NCI-H82 (cell line): ENCODE measurements at places on chromosomes 1 and 21.

- DNase-seq, result no peak
These were observed 149.3 kb upstream of the WNT4 start for GRCh38 chr1:22292011-22292788.

GRCh38 chr1:156128654-156129597 is 14.4 kb downstream of the LMNA start:
- DNase-seq, result no peak

DNA sequence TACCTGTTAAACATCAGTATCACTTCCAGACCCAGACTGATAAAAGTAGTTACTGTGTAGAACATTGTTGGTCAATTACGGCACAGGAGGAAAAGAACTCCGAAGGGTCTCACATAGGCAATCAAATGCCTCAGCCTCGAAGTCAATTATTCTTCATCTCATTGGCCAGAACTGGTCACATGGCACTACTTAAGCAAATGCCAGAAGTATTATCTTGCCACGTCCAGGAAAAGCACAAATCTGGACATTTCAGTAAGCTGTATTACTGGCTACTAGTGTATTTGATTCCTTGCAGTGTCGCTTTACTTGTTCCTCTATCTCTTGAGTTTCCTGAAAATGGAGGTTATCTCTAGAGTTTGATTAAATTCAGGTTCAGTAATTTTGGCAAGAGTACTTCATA is 24.4 kb downstream of the DIO1 start:
- DNase-seq, result peak; percentile 13

DNA sequence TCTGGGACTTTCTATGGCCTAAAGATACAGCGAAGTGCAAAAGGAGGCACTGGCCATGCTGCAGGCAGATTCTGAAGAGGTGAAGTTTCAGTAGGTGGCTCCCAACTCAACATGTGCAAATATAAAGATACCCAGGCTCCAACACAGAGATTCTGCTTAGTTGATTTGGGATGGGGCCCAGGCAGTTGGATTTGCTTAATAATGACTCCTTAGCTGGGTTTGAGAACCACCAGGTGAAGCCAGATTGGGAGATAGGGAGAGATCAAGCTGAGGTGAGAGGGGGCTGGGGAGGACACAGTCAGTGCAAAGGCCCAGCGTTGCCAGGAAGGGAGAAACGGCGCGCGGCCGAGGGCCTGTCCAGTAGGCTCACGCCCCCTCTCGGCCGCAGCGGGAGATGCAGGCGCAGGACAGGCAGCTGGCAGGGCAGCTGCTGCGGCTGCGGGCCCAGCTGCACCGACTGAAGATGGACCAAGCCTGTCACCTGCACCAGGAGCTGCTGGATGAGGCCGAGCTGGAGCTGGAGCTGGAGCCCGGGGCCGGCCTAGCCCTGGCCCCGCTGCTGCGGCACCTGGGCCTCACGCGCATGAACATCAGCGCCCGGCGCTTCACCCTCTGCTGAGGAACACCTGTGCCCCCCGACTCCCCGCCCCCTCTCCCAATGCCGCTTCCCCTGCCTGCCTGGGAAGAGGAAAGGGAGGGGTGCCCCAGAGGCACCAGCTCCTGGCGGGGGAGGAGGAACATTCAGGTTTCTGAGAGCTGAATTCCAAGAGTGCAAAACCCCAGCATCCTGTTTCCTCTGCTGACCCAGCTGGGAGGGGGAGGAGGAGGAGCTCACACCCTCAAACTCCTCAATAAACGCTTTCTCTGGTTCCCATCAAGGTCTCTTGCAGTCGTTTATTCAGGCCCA is 1.2 kb downstream of the FAM167B start:
- peak; percentile 91 for DNase-seq

DNA sequence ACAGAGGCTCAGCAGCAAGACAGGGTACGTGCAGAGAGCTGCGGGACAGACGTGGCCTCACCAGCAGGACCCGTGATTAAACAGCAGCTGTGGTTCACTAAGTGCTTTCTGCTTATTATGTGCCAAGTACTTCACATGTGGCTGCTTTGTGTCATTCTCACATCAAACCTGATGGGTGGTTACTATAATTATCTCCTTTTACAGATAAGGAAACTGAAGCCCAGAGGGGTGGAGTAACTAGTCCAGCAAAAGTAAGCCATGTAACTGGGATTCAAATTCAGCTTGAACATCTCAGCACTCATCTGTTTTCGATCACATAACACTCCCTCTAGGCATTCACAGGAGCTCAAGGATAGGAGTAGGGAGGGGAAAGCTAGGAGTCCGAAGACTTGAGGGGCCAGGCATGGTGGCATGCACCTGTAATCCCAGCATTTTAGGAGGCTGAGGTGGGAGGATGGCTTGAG is 50.8 kb upstream of the CLIC4 start:
- peak; percentile 71 for DNase-seq

- no peak for DNase-seq
These were observed 11.3 kb downstream of the WNT3A start for GRCh38 chr1:228018125-228018398.

DNA sequence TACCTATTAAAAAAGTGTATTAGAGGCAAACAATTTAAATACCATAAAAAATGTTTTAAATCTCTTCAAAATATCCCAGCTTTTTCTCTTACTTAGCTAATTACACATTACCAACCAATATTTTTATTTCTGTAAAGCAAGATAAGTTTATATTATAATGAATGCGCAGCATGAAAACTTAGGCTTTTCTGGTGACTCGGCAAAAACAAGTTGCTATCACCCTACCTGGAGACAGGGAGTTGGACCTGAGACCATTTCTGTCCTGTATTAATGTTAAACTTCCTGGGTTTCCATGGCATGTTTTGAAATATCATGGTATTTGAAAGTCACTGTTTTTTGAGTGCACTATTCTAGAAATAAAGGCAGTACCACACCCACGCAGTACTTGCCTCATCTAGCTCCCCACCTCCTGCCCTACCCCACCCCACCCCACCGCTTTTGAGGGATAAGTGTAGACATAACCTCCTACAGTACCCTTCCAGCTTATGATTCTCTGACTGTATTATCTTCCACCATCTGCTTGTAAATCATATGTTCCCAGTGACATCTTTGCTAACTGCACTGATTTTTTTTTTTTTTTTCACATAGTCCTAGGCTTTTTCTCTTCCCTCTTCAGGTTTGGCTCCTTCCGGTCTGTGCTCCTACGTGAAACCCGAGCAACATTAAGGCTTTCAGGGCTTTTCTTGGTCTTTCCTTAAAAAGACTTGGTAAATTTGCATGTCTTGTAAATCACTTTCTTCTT is 77.5 kb downstream of the PHTF1 start:
- DNase-seq, result no peak

GRCh38 chr1:110249256-110249655 is 39.1 kb downstream of the KCNC4 start:
- peak; percentile 56 for DNase-seq

DNA sequence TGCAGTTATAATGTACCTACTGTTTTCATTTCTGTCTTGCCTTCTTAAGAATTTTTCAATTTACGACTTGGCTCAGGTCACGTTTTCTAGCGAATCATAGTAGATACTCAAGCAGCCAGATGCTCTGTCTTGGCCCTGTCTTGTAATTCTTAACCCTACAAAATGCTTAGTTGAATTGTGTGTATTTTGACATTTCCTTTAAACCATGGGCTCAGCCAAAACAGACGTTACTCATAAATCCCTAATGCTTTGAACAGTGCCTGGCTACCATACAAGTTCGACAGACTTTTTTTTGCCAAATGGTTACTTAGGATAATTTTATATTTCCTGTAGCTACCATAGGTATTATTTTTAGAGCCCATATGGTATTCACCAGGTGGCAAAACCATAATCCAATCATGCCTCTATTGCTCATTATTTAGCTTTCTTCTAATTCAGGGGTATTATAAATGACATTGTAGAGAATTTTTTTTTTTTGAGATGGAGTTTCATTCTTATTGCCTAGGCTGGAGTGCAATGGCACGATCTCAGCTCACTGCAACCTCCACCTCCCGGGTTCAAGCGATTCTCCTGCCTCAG is 54.3 kb downstream of the KCNK1 start:
- DNase-seq, result peak; percentile 46

DNA sequence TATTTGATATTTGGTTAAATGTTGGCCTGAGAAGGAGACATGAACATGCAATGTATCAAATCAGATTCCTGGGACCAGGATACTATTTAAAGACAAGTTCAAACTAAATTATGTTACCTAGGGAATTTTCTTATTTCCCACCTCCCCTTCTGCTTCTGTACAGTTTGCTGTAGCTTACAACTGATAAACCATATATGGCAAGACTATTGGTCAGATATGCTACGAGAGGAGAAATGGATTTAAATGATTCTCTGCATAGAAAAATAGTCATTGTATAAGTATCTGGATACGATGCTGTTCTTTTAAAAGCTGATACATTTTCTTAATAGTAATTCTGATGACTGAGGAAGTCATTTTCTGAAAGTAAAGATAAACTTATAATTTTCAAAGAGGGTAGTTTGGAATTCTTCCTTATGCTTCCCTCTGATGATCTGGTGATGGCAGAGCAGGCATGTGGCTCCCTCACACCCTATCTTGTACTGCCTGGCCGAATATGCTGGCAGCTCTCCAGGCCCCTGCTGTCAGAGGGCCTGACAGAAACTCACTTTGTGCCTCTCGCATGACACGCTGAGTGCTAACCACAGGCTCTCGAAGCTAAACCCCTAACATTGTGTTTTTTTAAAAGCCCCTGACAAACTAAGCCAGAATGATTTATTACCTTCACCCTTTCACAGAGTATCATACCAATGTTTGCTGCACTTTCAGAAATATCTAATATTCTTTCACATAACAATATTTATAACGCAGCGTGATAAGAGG is 19.4 kb downstream of the RRP15 start:
- no peak for DNase-seq

DNA sequence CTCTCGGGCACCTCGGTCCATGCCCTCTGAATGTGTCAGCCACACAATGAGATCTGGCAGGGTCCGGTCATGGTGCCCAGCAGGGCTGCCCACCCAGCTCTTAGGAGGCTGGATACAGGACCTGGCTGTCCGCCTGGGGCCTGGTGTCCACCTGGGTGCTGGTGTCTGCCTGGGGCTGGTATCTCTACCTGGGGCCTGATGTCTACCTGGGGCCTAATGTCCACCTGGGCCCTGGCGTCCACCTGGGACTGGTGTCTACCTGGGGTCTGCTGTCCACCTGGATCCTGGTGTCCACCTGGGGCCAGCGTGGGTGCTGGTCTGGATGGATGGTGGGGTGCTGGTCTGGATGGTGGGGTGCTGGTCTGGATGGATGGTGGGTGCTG is 45.1 kb upstream of the ACTRT2 start:
- no peak for DNase-seq

DNA sequence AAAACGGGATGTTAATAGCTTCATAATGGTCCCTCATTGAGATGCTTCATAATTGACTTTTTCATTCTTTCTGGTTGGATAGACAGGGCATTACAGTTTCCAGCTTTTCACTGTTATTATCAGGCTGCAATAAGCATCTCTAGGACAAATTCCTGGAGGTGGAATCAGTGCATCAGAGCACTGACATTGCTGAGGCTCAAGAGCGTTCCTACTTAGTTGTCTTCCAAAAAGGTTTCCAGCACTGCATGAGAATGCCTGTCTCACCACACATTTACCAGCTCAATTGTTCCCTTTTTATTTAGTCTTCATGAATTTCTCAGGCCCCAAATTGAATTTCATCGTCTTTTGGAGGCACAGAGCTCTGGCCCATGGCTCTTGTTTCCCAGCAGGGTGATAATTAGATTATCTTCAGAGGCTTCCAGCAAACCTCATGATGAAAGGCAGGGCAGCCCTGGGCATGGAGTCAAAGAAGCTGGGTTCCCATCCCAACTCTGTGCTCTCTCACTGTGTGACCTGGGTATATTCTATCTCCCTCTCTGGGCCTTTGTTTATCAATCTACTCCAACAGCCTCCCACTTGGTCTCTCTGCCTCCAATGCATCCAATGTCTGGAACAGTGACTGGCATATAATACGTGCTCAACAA is 451.4 kb downstream of the PTPRU start:
- peak; percentile 44 for DNase-seq

- DNase-seq, result peak; percentile 24
These were observed 127.8 kb downstream of the RGS7 start for GRCh38 chr1:241229216-241229615.

GRCh38 chr1:199173356-199173755 is 534.5 kb downstream of the PTPRC start:
- no peak for DNase-seq

- DNase-seq, result no peak
These were observed 1.4 kb upstream of the ABCA4 start for GRCh38 chr1:94122201-94122970.

GRCh38 chr1:237219751-237220642 is 178.0 kb downstream of the RYR2 start:
- DNase-seq, result no peak

GRCh38 chr1:164577291-164577690 is 18.3 kb downstream of the PBX1 start:
- DNase-seq, result no peak

GRCh38 chr1:199122085-199122484 is 483.2 kb downstream of the PTPRC start:
- no peak for DNase-seq

- DNase-seq, result no peak
These were observed 25.7 kb downstream of the CNST start for GRCh38 chr1:246591958-246592357.

- DNase-seq, result no peak
These were observed 60.1 kb downstream of the SDCCAG8 start for GRCh38 chr1:243315893-243316292.

- DNase-seq, result no peak
These were observed 3.3 kb downstream of the METTL13 start for GRCh38 chr1:171784784-171785183.
